Left hindlimb (tissue), 1 donor: ENCODE measurements at places on chromosomes 12 and 14.

GRCh38 chr12:54412786-54413185 lies 6.3 kb downstream of the ITGA5 start:
- no peak for DNase-seq

DNA sequence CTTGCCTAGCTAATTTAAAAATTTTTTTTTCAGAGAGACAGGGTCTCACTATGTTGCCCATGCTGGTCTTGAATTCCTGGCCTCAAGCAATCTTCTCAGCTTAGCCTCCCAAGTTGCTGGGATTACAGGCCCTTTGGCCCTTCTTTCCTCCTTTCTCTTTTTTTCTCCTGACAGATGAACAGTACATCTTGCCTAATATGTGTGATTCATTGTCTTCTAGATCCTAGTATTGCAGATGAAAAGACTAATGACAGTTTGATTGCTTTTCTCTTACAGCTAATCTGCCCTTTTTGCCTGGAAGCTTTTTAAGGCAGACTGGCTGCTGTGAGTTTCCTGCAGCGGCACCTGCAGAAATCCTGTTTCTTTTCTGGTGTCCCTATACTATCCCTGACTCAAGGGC lies 12.0 kb downstream of the DEPDC4 start:
- DNase-seq, result no peak

DNA sequence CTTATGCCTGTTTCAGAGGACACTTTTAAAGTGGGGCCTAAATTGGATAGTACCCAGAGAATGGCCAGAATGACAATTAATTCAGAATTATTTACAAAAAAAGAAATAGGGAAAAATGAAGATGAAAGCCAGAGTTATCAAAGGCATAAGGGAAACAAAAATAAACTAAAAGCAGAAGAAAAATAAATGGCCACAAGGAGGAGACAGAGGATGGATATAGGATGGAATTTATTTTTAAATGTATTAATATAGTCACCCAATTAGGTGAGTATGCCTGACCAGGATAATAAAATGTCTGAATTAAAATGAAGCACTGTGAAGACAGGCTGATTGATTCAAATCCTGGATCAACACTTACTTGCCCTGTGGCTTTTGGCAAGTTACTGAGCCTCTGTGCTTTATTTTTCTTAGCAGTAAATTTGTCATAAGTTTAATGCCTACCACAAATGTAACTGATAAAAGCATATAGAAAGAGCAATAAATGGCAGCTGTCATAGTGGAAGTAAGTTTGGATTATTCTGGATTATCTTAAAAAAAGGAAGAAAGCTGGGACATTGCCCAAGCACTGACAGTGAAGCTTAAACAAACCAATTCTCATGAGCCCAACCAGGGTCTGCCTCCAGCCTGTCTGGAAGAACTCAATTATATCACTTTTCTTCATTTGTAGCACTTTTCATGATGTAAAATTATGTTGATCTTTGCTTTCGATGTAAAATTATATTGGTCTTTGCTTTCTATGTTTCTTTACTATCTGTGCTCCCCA lies 3.5 kb downstream of the CLEC9A start:
- DNase-seq, result no peak

- peak; percentile 80 for DNase-seq
Measured at GRCh38 chr12:124321040-124321481, 26.2 kb downstream of the RFLNA start.

DNA sequence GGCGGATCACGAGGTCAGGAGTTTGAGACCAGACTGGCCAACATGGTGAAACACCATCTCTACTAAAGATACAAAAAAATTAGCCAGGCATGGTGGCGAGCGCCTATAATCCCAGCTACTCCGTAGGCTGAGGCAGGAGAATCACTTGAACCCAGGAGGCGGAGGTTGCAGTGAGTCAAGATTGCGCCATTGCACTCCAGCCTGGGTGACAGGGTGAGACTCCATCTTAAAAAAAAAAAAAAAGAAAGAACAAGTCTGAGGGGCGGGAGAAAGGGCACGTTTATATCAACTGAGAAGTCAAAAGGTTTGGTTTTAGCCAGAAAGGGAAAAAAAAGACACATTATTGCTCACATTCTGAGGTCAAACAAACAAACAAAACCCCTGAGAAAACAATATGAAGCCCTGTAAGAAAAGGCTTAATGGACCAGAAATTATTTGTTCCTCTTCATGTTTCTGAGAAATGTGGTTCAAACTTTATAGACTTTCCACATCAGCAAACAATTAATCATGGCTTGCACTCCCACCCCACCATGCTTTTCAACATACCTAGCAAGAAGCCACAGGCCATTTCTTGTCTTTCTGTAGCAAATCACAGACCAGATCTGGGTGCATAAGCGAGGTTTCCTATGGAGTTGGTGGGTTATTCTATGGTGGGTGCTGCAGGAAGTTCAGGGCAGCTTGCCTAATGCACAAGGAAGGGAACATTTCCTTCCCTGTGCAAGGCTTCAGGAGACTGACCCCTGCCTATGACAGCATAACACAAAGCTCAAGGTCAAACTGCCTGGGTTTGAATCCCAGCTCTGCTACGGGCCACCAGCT lies 80.1 kb downstream of the SSPN start:
- no peak for DNase-seq
